ENCODE measurements at places on chromosomes 4 and X. TPM values are rescaled to one million over a fixed set of nuclear protein-coding genes. Genes with fewer than 3 reads are reported as not detected.

The POU4F2 gene
- not detected for total RNA-seq

The FAM149A gene
- 5.6 TPM for total RNA-seq

The ASB12 gene
- not detected for total RNA-seq

The SLC6A8 gene
- total RNA-seq = 29.3 TPM

The GPR78 gene
- 0.26 TPM for total RNA-seq

The GAGE12H gene
- not detected for total RNA-seq

The CCDC110 gene
- total RNA-seq = 0.88 TPM

The MANBA gene
- total RNA-seq = 25.3 TPM

The GPC4 gene
- total RNA-seq = 3.9 TPM

The RAB9B gene
- not detected for total RNA-seq

The GAGE12F gene
- total RNA-seq = not detected

The DMP1 gene
- not detected for total RNA-seq

The PROM1 gene
- not detected for total RNA-seq

The PDE6B gene
- under 0.01 TPM for total RNA-seq

The ZMAT1 gene
- not detected for total RNA-seq

The RTL5 gene
- total RNA-seq = 2.6 TPM

The STAG2 gene
- 67.9 TPM for total RNA-seq

The CACNA1F gene
- not detected for total RNA-seq

The STBD1 gene
- 5.0 TPM for total RNA-seq

The ADH4 gene
- total RNA-seq = not detected

The GABRG1 gene
- not detected for total RNA-seq

The HSFX2 gene
- 0.40 TPM for total RNA-seq

The CXXC4 gene
- 6.8 TPM for total RNA-seq

The TMEM31 gene
- not detected for total RNA-seq

The MAGEA10 gene
- not detected for total RNA-seq

The SLC4A4 gene
- 2.8 TPM for total RNA-seq

The FDCSP gene
- total RNA-seq = 7.7 TPM

The CFAP99 gene
- total RNA-seq = not detected

The CENPI gene
- 6.5 TPM for total RNA-seq

The CXCL11 gene
- not detected for total RNA-seq

The FRG1 gene
- 41.5 TPM for total RNA-seq

The GAGE2A gene
- not detected for total RNA-seq

The ADH1B gene
- total RNA-seq = 0.65 TPM

The WFS1 gene
- 44.3 TPM for total RNA-seq

The LIMCH1 gene
- total RNA-seq = 1.4 TPM

The EPHA5 gene
- total RNA-seq = 0.26 TPM

The SPANXA1 gene
- not detected for total RNA-seq

The UCP1 gene
- total RNA-seq = not detected

All from epithelial cell of alveolus of lung (primary cell).